ENCODE measurements at places on chromosomes 6 and 20. TPM values are rescaled to one million over a fixed set of nuclear protein-coding genes. Genes with fewer than 3 reads are reported as not detected.

PARD6B gene
- polyA plus RNA-seq: 5.9 TPM

EDN3 gene
- polyA plus RNA-seq: not detected

NT5E gene
- 0.08 TPM for polyA plus RNA-seq

GCNT2 gene
- polyA plus RNA-seq: 16.3 TPM

WFDC5 gene
- polyA plus RNA-seq: not detected

MAD2L1BP gene
- 43.2 TPM for polyA plus RNA-seq

GRM1 gene
- polyA plus RNA-seq: 2.9 TPM

GSTA3 gene
- not detected for polyA plus RNA-seq

USP49 gene
- 24.2 TPM for polyA plus RNA-seq

RHAG gene
- polyA plus RNA-seq: not detected
